Fibroblast of skin of abdomen (primary cell): ENCODE measurements at places on chromosomes 4 and X.
A peak's percentile ranks its signal among the peaks of the same experiment; 100 is the strongest.

GRCh38 chr4:142549726-142550463, 296.2 kb downstream of the INPP4B start:
- peak; percentile 81 for DNase-seq

GRCh38 chr4:56662782-56663468, 18.2 kb downstream of the HOPX start:
- DNase-seq: no peak

DNA sequence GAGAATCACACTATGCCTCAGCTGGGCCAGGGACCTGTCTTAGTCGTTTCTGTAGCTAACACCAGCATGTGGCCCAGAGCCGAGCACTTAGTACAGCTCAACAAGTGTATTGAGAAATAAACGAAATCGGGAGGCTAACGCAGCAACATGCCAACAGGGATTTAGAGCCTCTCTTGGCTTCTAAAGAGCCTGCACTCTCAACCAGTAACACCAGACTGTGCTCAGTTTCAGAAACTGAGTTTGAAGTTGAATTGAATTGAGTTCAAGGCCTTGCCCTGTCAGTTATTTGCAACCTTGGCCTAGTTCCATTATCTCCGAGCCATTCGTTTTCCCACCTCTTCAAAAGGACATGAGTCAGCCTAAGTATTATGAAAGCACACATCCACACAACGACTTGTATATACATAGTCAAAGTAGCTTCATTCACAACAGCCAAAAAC, 71.3 kb upstream of the LDB2 start:
- DNase-seq: peak; percentile 44

DNA sequence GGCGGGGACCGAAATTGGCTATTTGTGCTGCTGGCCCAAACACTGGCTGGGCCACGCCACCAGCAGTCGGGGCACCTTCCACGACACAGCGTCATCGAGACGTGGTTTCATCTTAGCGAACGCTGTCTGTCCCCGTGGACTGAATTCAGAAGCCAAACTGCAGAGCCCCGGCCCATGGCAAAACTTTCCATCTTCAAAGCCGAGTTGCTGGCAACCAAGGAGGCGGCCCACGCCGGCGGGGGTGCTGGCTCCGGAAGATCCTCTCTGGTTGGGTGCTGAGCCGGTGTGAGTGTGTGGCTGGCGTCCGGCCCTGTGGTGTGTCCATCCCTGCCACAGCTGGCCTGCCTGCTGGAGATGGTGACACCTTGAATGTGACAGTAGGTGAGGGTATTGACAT, 96.6 kb upstream of the ADRA2C start:
- no peak for DNase-seq

DNA sequence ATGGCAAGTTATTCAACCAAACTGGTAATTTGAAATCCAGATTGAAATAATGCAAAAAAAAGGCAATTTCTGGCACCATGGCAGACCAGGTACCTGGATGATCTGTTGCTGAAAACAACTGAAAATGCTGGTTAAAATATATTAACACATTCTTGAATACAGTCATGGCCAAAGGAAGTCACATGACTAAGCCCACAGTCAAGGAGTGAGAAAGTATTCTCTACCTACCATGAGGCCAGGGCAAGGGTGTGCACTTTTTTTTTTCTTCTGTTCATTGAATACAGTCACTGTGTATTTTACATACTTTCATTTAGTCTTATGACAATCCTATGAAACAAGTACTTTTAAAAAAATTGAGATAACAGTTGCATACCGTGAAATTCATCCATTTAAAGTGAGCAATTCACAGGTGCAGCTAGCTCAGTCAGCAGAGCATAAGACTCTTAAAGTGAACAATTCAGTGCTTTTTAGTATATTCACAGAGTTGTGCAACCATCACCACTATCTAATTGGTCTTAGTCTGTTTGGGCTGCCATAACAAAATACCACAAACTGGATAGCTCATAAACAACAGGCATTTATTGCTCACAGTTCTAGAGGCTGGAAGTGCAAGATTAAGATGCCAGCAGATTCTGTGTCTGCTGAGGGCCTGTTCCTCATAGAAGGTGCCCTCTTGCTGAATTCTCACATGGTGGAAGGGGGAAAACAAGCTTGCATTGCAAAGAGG, 4.8 kb upstream of the MPP1 start:
- DNase-seq: no peak

- DNase-seq: no peak
These were observed 25.2 kb upstream of the ASMTL start for GRCh38 chrX:1477801-1478458.

GRCh38 chr4:40969501-40969900, 219.7 kb downstream of the NSUN7 start:
- DNase-seq: no peak

- DNase-seq: no peak
These were observed 14.4 kb downstream of the ALG13 start for GRCh38 chrX:111695297-111695880.

- no peak for DNase-seq
These were observed 60.2 kb downstream of the CHRNA9 start for GRCh38 chr4:40395166-40395900.

DNA sequence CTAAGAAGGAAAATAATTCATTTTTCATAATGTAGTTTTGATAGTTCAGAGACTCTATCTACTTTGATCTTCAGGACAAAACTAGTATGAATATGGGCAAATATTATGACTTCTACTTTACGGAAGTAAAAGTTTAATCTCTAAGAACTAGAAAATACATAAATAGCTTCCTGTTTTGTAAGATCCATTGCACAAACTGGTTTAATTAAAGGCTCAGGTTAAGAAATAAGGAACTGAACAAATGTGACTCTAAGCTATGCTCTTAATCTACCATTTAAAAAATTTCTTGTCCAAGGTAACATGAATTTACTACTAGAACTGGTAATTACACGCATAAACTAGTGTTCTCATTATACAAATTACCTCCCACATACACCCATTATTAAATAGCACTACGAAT, 360.6 kb downstream of the INPP4B start:
- no peak for DNase-seq

DNA sequence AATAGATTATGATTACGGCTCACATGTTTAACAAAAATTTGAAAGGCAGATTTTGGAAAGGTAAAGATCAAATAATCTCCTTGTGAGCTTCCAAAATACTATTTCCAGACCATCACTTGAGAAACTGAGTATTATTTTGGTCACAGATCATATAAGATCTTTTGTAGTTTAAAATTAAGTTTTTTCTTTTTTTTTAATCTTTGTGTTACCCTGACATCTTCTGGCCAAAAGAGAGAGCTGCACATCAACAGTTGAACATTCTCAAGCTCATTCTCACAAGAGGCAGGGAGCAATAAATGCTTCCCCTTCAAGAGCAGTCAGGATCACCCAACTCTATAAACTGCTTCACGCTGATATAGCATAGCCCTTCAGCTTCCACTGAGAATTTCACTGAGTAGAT, 15.9 kb downstream of the TMEM192 start:
- DNase-seq: peak; percentile 12

- DNase-seq: no peak
These were observed 144.7 kb downstream of the PDGFRA start for GRCh38 chr4:54373718-54374210.

DNA sequence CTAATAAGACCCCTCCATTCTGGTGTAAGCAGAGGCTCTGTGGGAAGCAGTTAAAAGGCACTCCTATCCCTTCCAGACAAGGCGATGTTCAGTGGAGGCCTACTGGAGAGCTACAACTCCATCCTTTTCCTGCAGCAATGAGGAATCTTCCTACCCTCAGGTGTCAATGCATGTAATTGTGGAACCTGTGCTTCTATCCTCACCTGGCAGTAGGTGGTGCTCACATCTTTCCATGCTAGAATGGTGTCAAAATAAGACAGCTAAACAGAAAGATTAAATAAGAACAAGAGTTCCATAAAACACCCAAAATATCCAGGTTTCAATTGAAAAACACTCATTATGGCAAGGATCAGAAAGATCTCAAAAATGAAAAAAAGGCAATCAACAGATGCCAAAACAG, 224.6 kb downstream of the IL15 start:
- DNase-seq: no peak

DNA sequence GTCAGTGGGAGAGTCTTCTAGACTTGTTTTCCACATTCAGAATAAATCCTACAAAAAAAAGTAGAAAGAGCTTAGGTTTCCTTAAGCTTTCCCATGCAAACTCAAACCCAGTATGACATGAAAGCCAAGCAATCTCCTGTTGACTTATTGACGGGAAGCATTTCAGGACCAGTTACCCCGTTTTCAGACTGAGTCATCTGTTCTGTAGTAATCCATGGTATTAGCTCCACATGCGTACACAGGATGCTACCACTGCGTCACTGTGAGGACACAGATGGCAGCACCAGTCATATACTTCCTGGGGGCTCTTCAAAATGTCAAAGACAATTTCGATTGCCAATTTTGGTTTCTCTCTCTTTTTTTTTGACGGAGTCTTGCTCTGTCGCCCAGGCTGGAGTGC, 224.9 kb upstream of the MAD2L1 start:
- no peak for DNase-seq

- peak; percentile 60 for DNase-seq
These were observed 111.1 kb downstream of the RNF150 start for GRCh38 chr4:141022111-141022695.

DNA sequence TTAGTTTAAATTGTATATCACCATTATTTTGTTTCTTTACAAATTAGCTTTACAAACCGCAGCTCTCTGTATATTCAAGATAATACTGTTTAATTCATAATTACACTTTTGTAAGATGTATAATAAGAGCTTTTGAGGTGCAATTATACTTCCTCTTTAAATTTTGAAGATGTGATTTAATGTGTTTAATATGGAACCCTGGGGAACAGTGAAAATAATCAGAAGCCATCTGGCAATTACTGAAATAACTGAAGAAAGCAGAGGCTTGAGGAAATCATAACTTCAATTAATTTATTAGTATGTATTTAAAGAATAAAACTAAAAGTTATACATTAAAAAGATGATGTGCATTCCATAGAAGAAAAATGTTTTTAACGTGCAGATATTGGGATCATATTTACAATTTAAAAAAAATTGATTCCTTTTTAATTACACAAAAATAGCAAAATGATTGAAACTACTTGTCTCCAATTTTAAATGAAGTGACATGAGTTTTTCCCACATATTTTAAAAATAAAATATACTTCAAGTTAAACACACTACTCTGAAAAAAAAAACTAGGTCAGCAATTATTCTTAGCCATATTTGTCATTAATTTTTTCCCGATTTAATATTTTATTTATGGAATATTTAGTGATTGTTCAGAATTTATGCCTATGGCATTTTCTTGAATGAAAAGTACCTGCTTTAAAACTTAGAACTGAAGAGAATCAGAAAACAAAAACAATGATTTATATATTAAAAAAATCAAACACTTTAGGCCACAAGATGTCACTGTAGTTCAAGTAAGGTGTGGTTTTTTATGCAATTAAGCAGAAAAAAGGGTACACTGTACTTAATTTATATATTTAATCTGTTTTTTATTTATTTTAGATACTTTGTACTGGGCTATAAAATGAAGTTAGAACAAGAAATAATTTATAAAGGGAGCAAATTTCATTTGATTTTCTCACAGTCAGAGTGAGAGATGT, 942.7 kb upstream of the NDST4 start:
- DNase-seq: peak; percentile 5
